ENCODE measurements at places on chromosomes 3 and 15.

DNA sequence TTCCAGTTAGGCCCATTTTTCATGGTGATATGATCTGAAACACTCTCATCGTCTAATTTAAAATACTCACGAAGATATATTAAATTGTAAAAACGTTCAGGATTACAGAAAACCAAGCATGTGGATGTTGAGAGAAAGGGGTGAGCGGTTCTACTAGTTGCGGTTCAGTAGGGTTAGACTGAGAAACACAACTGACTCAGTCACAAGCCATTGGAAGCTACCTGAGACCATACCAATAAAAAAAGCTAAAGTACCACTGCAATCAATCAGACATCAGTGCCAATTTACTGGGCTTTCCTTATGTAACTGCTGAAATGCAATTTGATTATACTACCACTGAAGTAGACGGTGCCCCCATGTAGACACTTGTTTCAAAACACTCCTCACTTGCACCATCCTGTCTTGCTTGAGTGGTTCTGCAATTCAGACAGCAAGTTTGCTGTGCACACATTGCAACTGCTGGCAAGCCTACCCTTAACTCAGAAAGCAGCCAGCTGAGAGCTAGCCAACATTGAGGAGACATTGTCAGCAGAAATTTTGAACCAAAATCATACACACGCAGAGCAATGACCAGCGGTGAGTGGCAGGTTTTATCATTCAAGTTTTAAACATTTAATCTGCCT lies 368.7 kb upstream of the ARHGEF26 start:
- DNase-seq: no peak

DNA sequence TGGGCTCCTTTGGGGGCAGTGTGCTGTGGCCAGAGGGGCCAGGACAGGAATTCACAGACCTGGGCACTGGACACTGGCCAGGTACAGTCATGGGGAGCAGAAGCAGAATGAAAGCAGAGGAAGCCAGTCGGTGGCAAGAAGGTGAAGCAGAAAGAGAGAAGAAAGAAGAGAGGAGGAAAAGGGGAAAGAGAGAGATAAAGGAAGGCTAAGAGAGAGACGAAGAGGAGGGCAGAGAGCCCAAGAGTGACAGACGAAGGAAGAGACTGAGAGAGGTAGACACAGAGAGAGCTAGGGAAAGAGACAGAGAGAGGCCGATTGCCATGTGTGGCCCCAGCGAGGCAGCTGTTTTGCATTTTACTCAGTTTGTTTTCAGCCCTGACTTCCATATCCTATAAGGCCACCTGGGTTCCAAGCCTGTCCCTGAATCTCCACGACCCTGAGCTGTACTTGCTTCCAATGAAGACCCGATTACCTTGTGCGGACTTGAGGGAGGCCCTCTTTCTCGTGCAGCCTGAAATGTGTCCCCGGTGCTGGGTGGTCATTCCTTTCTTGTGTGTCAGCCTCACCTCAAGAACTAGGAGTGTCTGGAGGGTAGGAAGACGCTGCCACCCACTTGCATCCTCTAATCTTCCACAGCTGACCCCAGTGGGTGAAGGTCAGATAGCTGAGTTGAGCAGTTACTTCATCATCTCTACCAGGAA lies 73.9 kb downstream of the LSM3 start:
- DNase-seq: no peak

DNA sequence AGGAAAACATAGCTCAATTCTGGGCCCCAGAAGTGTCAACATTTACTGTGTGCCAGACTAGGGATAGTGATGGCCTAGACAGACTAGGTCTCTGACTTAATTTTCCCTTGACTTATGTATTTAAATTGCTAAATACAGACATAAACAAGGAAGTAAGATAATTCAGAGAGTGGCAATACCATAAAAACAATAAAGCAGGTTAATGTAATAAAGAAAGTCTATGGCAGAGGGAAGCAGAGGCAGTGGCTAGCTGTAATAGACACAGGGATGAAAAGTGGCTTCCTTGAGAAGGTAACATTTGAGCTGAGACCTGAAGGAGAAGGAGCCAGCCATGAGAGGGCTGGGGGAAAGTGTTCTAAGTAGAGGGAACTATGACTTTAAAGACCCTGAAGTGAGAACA lies 95.7 kb downstream of the TNIK start:
- DNase-seq: no peak

- DNase-seq: no peak
Observed at GRCh38 chr15:99916668-99917223, 183.5 kb upstream of the LYSMD4 start.

DNA sequence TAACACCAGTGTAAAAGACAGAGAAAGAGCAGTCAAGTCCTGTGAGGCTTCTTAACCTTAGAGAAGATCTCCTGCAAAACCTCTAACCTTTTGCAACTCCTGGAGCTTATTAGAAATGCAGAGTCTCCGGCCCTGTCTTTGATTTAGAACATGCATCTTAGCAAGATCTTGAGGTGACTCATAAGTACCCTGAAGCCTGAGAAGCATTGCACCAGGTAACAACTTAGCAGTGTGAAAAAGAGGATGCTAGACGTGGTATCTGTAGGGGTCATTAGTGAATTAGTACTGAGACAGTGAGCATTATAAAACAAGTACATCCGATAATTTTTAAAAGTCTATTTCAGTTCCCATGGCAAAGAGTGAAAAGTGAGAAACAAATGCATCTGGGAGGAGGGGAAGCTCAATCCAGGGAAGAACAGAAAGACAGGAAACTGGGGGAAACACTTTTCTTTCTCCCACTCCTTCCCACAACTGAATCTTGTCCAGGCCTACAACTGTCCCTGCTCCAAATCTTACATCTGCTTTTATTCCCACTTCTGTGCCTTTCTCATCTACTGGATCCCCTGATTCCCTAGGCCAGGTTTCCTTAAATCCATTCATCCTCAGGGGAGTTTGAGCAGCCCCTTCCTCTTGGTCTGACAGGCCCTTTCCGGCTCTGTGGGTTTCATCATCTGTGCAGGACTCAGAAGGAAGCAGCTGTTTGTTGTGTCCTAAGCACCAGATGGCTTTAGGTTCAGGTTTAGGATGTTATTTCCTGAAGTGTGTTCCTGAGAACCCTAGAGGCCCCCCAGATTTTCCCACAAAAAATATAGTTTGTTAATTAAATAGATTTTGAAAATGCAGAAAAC lies 128.1 kb upstream of the IL12A start:
- no peak for DNase-seq

GRCh38 chr15:64092864-64093626 lies 593 bp downstream of the CIAO2A start:
- peak; percentile 28 for DNase-seq

- DNase-seq: no peak
Observed at GRCh38 chr3:118949113-118949760, 85.4 kb downstream of the IGSF11 start.

- DNase-seq: no peak
Observed at GRCh38 chr3:127716384-127716783, 43.6 kb downstream of the ABTB1 start.

GRCh38 chr15:89321521-89322410 lies 12.9 kb downstream of the POLG start:
- DNase-seq: no peak

DNA sequence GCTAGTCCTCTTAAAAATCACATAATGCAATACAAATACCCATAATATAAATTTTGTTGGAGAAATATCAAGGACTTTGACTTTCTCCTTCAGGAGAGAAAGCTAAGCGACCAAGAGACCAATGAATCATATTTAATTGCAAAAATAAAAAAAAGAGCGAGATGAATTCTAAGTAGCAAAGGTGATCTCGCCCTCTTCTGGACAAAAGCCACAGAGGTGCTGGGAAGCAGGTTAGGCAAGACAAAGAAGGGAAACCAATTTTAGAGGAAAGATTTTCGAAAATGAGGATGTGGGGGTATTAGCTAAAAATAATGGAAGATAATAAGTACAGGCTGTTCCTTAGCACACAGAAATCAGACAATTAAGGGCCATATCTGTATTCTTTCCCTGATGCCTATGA lies 111.4 kb upstream of the PLAAT1 start:
- no peak for DNase-seq

DNA sequence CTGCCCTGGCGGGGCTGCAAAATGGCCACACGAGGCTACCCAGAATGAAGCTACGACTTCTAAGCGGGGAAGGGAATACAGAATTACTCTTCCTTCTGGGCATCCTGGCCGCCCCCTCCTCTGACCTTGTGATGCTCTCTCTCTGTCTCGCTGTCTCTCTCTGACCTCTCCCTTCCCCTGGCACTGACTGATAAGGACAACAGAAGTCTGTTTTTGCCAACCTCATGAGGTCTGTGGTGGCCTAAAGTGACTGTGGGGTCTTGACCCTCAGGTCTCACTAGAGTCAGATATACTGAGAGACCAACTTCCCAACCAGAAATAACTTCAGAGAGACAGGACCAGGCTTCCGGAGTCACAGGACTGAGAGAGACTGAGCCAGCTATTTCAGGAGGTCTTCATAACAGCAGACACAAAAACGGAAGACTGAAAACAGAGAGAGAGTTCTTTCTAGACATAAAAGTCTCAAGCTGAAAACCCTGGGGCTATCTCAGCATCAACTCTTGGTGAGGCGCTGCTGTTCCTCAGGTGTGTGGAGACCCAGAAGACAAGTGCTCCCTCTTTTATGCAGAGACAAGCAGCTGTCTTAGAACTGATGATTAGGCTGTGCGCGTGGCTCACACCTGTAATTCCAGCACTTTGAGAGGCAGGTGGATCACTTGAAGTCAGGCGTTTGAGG lies 38.2 kb upstream of the CFAP161 start:
- DNase-seq: no peak

GRCh38 chr3:31095255-31095654 lies 200.8 kb upstream of the GADL1 start:
- no peak for DNase-seq

DNA sequence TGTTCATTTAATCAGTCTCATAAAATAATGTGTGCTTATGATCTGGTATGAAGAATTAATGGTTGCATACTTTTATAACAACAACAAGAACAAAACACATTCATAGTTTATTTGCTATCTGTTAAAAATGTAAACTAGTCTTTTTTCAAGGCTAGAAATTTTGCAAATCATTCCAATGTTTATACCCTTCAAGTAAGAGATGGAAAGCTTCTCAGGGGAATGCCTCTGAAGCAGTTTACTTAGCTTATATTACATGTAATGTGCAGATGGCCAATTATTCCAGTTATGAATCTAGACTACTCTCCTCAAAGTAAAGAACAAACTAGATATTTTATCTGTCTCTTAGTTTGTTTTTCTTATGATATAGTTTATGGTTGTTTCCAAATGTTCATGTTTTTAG lies 575.4 kb downstream of the NAALADL2 start:
- DNase-seq: no peak

GRCh38 chr3:12620729-12621128 lies 43.2 kb downstream of the RAF1 start:
- DNase-seq: no peak

DNA sequence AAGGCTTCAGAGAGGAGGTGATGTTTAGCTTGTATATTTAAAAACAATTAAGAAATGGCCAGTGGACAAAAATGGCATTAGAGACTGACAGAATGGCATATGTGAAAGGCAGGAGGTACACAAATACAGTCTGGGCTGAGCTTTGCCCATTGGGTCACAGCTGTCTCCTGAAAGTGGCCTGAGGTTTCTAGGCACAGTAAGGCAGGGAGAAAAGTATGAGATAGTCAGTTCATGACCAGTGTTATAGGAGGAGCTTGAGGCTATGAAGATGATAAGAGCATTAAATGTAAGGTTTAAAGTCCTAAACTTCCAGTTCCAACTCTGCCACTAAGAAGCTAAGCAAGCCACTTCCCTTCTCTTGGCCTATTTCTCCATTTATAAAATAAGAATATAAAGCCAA lies 111.2 kb upstream of the SETMAR start:
- no peak for DNase-seq

GRCh38 chr3:139521816-139522215 lies 17.7 kb downstream of the RBP1 start:
- DNase-seq: no peak

- DNase-seq: no peak
Observed at GRCh38 chr3:170102431-170102830, 64.6 kb downstream of the GPR160 start.

DNA sequence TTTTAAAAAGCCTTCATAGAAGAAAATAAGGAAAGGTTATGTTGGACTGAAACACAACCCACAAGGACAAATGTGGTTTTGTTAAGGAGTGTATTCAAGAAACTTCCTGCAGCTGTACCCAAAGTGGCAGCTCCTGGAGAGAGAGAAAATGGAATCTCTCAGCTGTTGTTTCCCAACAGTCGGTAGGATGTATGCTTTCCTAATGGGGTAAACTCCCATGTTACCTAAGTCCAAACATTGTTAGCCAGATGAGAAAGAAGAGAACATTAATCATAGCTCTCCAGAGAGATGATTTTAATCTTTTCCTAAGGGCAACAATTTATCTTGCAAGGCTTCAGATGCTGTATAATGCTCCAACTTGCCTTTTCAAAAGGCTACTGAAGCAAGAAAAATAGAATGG lies 22.6 kb upstream of the TEX9 start:
- no peak for DNase-seq

GRCh38 chr3:172546105-172546504 lies 22.9 kb upstream of the TNFSF10 start:
- DNase-seq: no peak

DNA sequence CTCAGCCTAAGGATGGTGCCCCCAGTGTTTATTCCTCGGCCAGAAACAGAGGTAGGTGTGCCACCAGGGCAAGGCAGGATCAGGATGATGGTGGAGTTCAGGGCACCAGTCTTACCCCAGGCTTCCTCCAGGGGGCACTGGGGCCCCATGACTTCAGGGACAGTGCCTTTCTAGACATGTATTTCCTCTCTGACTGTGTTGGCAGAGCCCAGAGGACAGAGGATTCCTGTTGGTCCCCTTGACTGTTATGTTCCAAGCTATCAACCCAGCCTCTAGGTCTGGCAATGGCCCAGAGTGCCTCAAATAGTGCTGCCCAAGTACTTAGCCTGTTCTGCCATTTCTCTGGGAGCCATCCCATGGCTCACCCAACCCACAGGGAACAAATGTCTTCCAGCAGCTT lies 2.8 kb downstream of the HEMK1 start:
- peak; percentile 82 for DNase-seq

DNA sequence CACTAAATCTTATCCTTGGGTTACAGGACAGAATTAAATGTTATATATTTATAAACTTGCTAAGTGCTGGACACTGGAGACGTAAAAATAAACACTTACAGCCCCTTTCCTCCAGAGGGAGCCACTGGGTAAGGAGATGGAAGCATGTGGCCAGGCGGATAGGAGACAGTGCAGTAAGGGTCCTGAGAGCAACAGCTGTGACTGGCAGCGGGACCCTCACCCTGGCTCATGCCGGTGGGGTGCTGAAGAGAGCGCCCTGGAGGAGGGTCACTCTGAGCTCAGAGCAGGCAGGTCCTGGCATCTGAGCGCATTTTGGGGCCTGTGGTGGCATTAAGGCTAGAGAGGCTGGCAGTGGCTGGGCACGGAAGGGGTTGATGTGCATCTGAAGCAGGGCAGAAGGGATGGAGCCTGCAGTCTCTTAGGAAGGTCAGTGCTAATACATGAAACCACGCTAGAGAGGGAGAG lies 16.0 kb downstream of the SEC61A1 start:
- DNase-seq: no peak

DNA sequence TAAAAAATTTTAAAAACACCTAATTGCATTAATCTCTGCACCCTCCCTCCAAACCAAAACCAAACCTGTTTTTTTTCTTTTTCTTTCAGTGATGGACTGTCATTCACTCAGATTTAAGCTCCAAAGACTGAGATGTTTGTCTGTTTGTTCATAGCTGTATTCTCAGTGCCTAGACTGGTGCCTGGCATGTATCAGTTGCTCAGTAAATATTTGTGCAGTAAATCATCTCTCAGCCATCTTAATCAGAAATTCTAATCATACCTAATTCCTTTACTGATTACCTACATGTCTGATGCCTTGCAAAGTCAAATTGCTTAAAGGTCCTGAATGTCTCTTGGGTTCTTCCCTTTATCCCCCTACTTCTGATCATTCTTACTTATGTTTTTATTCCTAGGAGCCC lies 138.8 kb downstream of the ZNF609 start:
- no peak for DNase-seq
